ENCODE measurements at places on chromosomes 16 and 17. TPM values are rescaled to one million over a fixed set of nuclear protein-coding genes. Genes with fewer than 3 reads are reported as not detected.

TEX14 gene
- 0.21 TPM for total RNA-seq

DNA sequence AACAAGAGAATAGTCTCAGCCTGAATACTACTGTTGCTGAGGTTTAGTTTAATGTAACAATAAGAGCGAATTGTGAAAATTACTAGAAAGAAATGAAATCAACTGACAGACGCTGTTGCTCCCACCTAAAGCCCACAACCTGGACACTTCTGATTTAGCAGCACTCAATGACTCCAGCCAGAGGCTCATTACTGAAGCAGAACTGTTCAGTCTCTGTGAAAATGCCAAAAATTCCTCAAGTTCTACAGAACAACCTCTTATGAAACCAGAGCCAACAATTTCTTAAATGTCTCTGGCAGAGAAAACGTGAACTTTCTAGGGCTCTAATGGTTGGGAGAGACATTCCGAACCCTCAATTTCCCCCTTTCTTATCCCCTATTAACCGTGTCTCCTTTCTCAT, 9.9 kb downstream of the PSME3IP1 start:
- no peaks in the 10 kb centered on the region for H3K4me1 ChIP-seq
- no peaks in the 10 kb centered on the region for H3K27me3 ChIP-seq
- H3K4me3 ChIP-seq, result no peak overlapping the region
- no peak for DNase-seq
- no peak overlapping the region for H3K27ac ChIP-seq

GRCh38 chr17:7915179-7915610, 894 bp downstream of the RNF227 start:
- H3K27ac ChIP-seq, result peak overlapping the region; percentile 82
- H3K4me1 ChIP-seq, result peaks cover 27% of the 10 kb centered on the region
- H3K36me3 ChIP-seq, result peaks cover 24% of the 10 kb centered on the region
- no peaks in the 10 kb centered on the region for H3K27me3 ChIP-seq
- DNase-seq, result no peak

GLYR1 gene
- total RNA-seq, result 78.4 TPM

- H3K4me3 ChIP-seq, result no peak overlapping the region
- H3K36me3 ChIP-seq, result no peaks in the 10 kb centered on the region
- no peak overlapping the region for H3K27ac ChIP-seq
Observed at GRCh38 chr16:17323171-17323570, 147.6 kb downstream of the XYLT1 start.

GRCh38 chr17:75791254-75791653, 6.6 kb downstream of the UNK start:
- H3K4me3 ChIP-seq, result no peak overlapping the region
- H3K36me3 ChIP-seq, result peaks cover 19% of the 10 kb centered on the region
- no peaks in the 10 kb centered on the region for H3K27me3 ChIP-seq
- DNase-seq, result no peak

DNA sequence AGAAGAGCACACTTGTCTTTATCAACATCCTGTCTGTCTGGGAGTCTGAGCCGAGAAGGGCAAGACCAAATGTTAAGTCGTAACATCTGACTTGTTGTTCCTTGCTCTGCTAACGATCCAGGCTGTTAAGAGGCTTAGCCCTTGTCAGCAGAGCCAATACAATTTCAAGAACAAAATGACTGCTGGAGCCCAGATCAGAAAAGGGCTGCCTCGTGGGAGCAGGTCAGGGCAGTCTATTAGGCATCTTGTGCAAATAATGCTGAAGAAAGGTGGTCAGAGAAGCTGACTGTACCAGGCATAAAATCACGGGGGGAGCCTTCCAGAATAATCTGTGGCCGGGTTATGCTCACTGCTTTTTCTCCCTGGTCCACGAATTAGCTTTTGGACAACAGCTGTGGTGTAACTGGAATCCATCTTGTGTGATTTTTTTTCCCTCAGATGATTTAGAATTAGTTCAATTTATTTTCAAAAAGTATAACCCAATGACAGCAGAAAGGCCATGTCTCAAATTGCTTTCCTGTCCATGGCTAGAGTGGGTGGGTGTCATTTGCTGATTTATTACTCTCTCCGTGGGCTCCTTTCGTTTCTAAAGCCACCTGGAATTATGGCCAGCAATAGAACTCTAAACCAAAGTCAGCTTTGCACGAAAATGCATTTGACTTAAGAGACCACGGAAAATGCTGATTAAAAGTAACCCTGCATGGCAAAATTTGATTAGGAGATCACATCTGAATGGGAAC, 221.1 kb upstream of the HSBP1 start:
- H3K36me3 ChIP-seq, result no peaks in the 10 kb centered on the region
- DNase-seq, result no peak
- H3K27ac ChIP-seq, result no peak overlapping the region
- H3K4me3 ChIP-seq, result no peak overlapping the region

TNFRSF12A gene
- total RNA-seq, result 5.4 TPM

Data from activated CD4-positive, alpha-beta T cell treated with anti-CD3 and anti-CD28 coated beads for 36 hours (primary cell).